Effector memory CD8-positive, alpha-beta T cell (primary cell): ENCODE measurements at places on chromosomes 3 and 15.

GRCh38 chr3:160830796-160831195 is 74.8 kb downstream of the PPM1L start:
- H3K27ac ChIP-seq = no peak overlapping the region
- peaks cover 3% of the 10 kb centered on the region for H3K4me1 ChIP-seq
- no peaks in the 10 kb centered on the region for H3K36me3 ChIP-seq
- no peaks in the 10 kb centered on the region for H3K27me3 ChIP-seq
- no peak overlapping the region for H3K4me3 ChIP-seq
- DNase-seq = no peak

- peaks cover 21% of the 10 kb centered on the region for H3K4me1 ChIP-seq
- H3K36me3 ChIP-seq = no peaks in the 10 kb centered on the region
- no peaks in the 10 kb centered on the region for H3K27me3 ChIP-seq
- peak overlapping the region; percentile 12 for H3K27ac ChIP-seq
- no peak for DNase-seq
Observed at GRCh38 chr3:126925411-126926171, 57.3 kb upstream of the PLXNA1 start.

DNA sequence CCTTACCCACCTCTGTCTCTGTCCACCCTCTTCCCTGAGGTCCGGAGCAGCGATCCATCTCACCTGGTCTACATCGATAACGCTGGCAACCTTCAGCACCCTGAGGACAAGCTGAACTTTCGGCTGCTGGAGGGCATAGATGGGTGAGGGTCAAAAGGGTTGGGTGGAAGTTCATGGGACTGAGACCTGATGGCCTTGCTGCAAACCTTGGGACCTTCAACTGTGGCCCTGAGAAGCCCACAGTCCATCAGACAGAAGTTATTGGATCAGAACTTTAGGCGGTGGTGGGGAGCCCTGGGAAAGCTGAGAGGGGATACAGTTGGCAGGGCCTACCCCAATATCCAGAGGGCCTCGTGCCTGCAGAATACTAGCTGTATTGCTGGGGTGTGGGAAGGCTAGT is 50.5 kb downstream of the POMGNT2 start:
- H3K4me1 ChIP-seq = no peaks in the 10 kb centered on the region
- H3K27ac ChIP-seq = no peak overlapping the region
- no peak overlapping the region for H3K4me3 ChIP-seq
- no peaks in the 10 kb centered on the region for H3K36me3 ChIP-seq

GRCh38 chr3:84601303-84601702 is 357.5 kb upstream of the CADM2 start:
- DNase-seq = no peak
- H3K27ac ChIP-seq = no peak overlapping the region
- no peaks in the 10 kb centered on the region for H3K36me3 ChIP-seq
- no peak overlapping the region for H3K4me3 ChIP-seq
- no peaks in the 10 kb centered on the region for H3K27me3 ChIP-seq
- no peaks in the 10 kb centered on the region for H3K4me1 ChIP-seq

DNA sequence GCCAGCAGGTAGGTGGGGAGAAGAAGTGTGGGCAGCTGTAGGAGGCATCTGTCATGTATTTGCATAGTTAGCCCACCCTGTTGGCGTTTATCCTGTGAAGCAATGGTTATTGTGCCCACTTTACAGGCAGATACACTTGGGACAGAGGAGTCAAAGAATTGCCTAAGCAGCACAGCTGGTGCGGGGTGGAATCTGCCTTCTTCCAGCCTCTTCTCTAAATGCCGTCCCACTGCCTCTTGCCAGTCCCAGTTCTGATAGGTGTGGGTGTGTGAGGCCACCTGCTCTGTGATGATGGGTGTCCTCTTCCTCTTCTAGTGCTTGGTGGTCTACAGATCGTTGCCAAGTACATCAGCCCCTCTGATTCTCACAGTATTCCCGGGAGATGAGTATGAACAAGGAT is 80.9 kb downstream of the ABHD5 start:
- H3K27ac ChIP-seq = no peak overlapping the region
- H3K4me3 ChIP-seq = no peak overlapping the region
- H3K36me3 ChIP-seq = no peaks in the 10 kb centered on the region
- peaks cover 11% of the 10 kb centered on the region for H3K4me1 ChIP-seq
- no peak for DNase-seq

GRCh38 chr3:62277450-62277849 is 95.9 kb downstream of the FEZF2 start:
- H3K4me3 ChIP-seq = no peak overlapping the region
- no peaks in the 10 kb centered on the region for H3K27me3 ChIP-seq
- no peaks in the 10 kb centered on the region for H3K36me3 ChIP-seq
- DNase-seq = no peak
- H3K27ac ChIP-seq = no peak overlapping the region
